BJ (cell line): ENCODE measurements at places on chromosomes 3 and 15.

- DNase-seq = no peak
Measured at GRCh38 chr3:31184261-31185061, 290.0 kb upstream of the GADL1 start.

DNA sequence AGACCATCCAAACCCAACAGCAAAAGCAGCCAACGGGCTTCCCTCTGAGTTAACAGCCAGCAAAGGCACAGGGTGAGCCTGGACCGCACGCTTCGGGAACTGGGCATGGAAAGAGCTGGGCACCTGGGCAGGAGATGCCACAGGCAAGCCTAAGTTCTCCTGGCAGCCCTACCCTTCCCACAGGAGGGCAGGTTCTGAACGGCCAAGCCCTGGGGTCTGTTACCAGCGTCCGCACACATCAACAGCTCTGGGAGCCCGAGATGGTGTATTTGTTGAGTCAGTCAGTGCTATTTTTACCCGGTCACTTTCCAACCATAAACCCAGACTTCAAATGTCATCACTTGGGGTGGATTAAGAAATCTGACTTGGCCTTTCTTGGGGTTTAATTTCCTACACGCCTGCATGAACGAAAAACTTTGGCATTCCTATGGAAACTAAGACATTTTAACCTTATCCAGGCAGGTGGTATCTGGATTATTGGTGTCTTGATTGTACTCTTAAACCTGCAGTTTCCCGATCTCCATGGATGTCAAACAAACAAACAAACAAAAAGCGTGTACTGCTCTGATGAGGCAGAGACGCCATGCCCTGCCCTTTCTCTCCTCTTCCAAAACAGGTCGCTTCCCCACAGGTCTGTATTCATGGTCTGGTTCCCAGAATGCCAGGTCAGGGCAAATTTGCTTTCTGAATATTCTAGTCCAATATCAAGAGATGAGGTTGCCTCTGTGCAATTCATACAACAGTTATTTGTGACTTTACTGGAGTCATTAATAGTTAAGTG lies 99.7 kb downstream of the XXYLT1 start:
- no peak for DNase-seq

DNA sequence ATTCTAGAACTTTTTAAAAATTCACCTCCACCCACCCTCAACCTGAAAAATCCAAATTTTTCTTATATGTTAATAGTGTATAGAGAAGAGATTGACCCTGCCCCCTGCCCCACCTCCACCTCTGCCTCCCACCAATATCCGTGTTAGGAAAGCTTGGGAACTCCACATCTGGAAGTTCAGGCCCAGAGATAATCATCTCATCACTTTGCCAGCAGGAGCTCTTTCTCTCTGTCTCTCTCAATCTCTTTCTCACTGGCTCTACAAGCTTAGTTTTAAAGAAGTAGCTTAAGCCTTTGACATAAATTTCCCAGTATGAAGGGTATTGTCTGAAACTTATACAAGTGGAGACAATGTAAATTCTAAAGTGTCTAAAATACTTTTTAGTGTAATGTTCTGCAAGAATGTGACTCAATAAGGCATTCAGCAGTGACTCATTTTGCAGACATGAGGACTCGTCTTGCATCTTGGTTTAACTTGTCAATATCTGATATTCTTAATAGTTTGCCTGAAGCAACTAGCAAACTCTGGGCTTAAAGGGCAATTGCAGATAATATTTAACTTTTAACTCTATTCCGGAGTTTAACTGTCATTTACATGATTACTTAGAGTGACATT lies 299.8 kb upstream of the EPHA3 start:
- peak; percentile 19 for DNase-seq

DNA sequence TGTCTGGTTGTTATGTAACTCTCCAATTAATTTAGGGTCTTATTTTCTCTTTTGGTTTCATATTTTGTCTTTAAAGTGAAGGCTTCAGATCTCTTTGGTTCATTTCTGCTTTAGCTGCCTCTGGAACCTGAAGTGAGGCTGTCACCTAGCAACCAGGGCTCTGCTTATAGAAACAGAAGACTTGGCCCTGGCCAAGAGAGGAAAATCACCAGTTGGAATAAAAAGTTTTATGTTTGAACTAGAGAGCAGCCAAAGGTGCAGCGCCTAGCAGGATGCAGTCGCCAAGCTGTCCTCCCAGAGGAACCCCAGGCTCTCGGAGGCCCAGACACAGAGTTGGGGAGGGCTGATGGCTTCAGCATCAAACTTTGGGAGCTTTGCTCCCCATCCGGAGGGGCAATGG lies 41.1 kb downstream of the LYZL4 start:
- DNase-seq = no peak

DNA sequence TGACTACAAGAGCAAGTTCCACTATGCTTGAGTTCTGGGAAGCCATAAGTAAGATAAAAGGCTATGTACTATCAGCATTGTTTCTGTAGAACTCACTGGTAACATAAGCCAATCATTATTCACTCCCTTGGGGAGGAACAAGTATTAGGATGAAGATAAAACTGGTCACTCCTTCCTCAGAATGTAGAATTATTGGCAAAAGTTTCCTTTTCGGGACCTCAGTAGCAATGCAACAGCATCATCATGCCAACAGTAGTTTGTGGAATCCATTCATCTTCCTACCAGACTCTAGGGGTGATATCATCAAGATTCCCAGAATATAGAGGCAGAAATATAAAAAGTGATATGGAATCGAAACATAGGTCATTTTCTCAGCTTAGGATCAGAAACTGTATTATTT lies 209.5 kb downstream of the PLOD2 start:
- DNase-seq = no peak

- DNase-seq = no peak
Measured at GRCh38 chr15:84111575-84111974, 124.0 kb upstream of the GOLGA6L4 start.

- DNase-seq = no peak
Measured at GRCh38 chr3:171149526-171150116, 123.1 kb upstream of the SLC2A2 start.

DNA sequence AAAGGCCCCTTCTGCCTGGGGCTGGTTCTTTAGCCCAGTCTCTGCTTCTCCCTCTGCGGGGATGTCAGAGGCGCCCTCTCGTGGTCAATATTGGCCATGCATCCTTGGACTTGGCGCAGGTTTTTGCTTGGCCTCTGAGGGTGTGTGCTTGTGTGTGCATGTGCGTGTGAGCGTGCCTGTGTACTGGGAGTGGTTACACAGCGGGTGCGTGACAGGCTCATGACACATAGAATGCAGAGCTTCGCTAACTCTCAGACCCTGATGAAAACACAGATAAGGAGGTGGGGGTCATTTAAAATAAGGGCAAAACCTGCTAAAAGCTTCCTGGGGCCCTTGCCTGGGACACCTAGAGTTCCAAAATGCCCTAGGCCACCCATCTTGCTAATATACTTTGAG lies 160.9 kb downstream of the SMAD6 start:
- DNase-seq = peak; percentile 68

DNA sequence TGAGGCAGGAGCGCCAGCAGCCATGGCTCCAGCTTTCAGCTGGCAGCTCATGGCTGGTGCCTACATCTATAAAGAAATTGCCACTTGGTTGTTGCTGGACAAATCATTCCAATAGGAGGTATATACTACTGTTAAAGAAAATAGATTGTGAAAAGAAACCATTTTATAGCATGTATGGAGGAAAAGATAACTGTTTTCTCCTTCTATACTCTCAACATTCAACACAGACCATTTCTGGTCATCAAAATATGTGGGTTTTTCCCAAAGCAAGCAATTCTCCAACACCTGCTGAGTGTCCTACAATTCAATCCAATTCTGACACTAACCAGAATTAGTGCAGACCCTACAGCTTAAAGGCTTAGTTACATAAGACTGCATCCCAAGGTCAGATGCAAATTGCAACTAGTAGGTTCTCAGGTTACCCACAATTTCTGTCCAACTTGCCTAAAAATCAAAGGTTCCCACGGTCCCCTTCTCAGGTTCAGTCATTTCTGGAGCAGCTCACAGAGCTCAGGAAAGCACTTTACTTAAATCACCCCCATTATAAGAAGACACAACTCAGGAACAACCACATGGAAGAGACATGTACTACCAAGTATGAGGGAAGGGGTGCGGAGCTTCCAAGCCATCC lies 42.4 kb upstream of the STRIT1 start:
- DNase-seq = no peak

- DNase-seq = peak; percentile 2
Measured at GRCh38 chr3:69200384-69201068, 78.1 kb upstream of the LMOD3 start.

DNA sequence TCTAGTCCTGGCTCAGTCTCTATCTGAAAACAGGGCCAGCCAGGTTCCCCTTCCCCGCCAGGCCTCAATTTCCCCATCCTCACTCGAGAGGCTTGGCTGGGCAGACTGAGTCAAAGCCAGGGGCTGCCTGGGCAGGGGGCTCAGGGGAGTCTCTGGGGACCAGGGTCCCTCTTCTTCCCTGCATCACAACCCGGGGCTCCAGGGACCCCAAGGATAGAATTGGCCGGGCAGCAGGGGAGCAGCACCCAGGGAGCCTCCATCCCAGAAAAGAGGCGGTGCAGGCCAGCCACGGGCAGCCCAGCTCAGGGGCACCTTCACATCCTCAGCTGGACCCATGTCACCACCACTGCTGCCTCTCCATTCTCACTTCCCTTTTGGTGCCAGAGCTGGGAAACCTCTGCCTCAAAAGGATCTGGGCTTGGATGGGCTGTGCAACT lies 13.3 kb upstream of the PLXND1 start:
- no peak for DNase-seq

DNA sequence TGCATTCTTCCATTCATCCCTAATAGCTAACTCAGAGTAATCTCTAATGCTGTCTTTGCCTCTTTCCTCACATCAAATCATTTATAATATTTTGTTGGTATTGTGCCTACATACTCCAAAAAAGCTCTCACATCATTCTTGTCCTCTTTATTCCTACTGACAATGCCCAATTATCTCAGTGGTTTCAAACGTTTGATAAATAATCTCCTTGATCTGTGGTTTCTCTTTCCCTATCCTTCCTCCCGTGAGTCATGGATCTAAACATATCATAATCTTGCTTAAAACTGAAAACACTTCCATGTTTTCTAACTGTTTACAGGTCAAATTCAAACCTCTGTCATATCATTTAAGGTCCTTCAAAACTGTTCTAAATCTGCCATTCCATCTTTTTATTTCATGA lies 115.1 kb downstream of the CNTN6 start:
- no peak for DNase-seq

DNA sequence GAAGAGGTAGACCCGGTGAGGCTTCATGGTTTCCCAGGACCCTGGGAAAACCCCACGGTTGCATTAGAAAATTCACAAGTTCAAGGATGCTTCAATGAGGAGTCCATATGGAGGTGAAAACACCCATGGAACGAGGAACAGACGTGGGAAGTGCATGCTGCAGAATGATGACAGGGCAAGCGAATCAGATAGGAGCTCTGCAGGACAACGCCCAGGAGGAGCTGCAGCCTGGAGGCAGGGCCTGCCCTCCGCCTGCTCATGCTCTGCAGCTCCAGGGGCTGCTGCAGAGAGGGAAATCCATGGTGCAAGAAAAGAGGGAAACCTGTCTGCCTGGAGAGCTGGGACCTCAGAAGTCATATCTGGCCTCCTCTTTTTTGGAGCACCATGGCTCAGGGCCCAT lies 61.5 kb downstream of the NUP210 start:
- no peak for DNase-seq

DNA sequence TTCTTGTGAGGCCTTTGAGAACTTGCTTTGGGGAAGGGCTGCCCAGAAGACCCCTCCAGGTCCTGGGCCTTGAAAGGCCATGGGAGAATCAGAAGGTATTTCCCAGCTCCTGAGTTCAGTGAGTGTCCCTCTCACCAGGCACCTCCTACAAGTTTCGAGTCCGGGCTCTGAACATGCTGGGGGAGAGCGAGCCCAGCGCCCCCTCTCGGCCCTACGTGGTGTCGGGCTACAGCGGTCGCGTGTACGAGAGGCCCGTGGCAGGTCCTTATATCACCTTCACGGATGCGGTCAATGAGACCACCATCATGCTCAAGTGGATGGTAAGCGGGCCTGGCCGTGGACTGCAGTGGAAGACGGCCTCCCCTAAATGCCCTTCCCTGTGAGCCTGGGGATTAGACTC lies 68.3 kb downstream of the BOC start:
- no peak for DNase-seq
